ENCODE measurements at places on chromosomes 3 and 15. TPM values are rescaled to one million over a fixed set of nuclear protein-coding genes. Genes with fewer than 3 reads are reported as not detected.

Gene ITGA11
- total RNA-seq: 1.6 TPM

Gene FOXB1
- total RNA-seq: not detected

Gene SPATA12
- 0.13 TPM for total RNA-seq

Gene SST
- not detected for total RNA-seq

Gene MNS1
- total RNA-seq: 0.32 TPM

Gene NSUN3
- 21.6 TPM for total RNA-seq

Gene RTP3
- not detected for total RNA-seq

Gene RARB
- total RNA-seq: 18.5 TPM

Gene FGF7
- not detected for total RNA-seq

Gene CYP8B1
- total RNA-seq: not detected

Gene NR1I2
- total RNA-seq: under 0.01 TPM

Gene SPINK8
- not detected for total RNA-seq

Gene PAQR9
- not detected for total RNA-seq
